ENCODE measurements at places on chromosomes 1 and 21.

GRCh38 chr1:111745675-111746613 lies 6.7 kb upstream of the INKA2 start:
- no peak for DNase-seq

DNA sequence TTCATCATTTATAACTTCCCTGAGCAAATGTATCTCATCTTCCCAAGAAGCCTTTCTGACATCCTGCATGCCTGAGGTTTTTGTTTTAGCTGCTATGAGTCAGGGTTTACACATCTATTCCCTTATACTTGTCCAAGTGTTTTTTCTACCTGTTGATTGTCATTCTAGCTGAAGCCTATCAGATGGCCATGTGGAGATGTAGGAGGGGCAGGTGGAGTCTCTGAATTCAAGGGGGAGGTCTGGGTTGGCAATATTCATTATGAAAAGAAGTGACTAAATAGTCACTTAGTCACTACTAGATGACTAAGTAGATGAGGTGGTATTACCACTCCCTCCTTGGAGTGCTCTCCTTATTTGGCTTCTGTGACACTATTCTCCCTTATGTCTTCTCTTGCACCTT lies 52.4 kb downstream of the XCL1 start:
- peak; percentile 21 for DNase-seq

DNA sequence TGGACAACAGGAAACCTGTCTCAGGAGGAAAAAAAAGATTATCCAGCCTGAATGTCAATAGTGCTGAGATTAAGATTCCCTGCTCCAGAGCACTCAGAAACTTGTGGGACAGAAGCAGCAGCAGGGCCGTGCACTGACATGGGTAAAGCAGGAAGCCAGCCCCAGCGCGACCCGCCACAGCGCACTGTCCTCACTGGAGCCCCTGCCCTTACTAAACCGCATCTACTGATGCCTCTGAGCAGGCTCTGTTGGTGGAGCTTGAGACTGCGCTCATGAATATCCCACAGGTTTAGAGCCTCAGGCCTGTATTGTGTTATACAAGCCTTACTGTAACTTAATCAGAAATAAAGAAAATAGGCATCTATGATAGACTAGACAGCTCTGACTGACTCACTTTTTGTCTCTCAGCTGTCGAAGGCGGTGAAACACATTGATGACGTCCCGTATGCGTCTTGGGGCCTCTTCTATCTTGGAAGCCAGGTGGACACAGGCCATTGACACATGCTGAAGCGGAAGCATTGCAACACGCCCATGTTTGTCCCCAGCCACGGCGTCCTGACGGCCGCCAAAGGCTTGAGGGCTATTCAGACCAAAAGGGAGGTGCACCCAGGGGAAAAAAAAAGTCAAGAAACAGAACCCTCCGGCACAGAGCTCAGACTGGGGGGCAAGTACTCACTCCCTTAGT lies 1.2 kb downstream of the CCNL2 start:
- DNase-seq = peak; percentile 45

- peak; percentile 98 for DNase-seq
Measured at GRCh38 chr1:153963030-153963849, at the start of gene SLC39A1. Gene SLC39A1, minus strand, starts transcription at chr1:153963537. Its CDS starts 822 bp downstream, at chr1:153962715.

GRCh38 chr1:2212274-2212531 lies 15.9 kb upstream of the SKI start:
- DNase-seq = no peak

- DNase-seq = no peak
Measured at GRCh38 chr21:23811805-23812204, 1795.5 kb downstream of the MRPL39 start.

- DNase-seq = no peak
Measured at GRCh38 chr1:75641325-75641724, 30.4 kb upstream of the SLC44A5 start.

DNA sequence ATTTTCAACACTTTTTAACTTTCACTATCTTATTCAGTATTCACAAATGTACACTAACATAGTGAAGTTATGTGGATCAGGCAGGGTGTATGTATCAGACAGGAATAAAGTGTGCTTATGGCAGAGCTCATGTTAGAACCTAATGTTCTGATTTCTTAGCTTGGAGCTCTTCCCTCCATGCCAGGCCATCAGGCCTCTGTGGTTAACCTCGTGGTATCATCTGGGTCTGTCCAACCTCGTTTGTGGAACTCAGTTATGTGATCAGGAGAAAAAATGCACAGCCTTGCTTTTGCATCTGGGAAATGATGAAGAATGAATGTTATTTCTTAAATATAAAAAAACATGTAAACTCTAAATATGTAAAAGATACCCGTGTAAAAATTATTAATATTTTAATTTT lies 86.9 kb downstream of the MPZL1 start:
- DNase-seq = no peak

DNA sequence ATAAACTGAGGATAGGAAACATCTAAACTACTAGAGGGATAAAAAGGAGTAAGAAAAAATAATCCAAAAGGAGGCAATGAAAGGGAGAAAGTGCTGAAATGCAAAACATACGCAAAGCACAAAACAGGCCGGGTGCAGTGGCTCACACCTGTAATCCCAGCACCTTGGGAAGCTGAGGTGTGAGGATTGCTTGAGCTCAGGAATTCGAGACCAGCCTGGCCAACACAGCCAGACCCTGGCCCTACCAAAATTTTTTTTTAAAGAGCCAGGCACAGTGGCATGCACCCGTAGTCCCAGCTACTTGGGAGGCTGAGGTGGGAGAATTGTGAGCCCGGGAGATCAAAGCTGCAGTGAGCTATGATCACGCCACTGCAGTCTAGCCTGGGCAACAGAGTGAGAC lies 10.5 kb downstream of the SPOCD1 start:
- DNase-seq = peak; percentile 4

- DNase-seq = no peak
Measured at GRCh38 chr1:48757363-48757762, 19.3 kb downstream of the BEND5 start.

DNA sequence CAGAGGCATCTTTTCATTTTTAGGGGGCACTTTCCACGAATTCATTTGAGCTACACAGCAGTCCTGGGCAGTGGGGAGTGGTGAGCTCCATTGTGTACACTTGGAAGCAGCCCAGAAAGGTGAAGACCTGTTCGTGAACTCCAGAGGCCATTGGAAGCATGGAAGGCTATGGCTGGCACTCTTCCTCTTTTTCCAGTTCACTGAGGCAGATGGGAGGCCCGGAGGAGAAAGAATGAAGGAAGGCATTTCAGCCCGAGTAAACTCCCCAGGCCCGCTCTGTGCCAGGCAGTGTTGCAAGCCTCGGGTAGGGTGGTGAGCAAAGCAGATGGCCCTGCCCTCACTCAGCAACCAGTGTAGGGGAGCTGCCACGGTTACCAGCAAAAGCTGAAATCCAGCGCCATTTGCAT lies 673 bp upstream of the DHCR24 start:
- peak; percentile 16 for DNase-seq

- DNase-seq = peak; percentile 40
Measured at GRCh38 chr21:41559658-41560631, 52.0 kb upstream of the TMPRSS2 start.

GRCh38 chr1:162206749-162207635 lies 137.5 kb downstream of the NOS1AP start:
- no peak for DNase-seq

- DNase-seq = no peak
Measured at GRCh38 chr1:84245563-84245962, 55.9 kb upstream of the SAMD13 start.

- no peak for DNase-seq
Measured at GRCh38 chr1:150804671-150805070, 3.4 kb downstream of the CTSK start.

- no peak for DNase-seq
Measured at GRCh38 chr1:88980870-88981269, 11.6 kb downstream of the KYAT3 start.

- DNase-seq = no peak
Measured at GRCh38 chr1:26122988-26123973, 11.7 kb downstream of the PDIK1L start.

GRCh38 chr1:82177192-82177591 lies 376.5 kb downstream of the ADGRL2 start:
- no peak for DNase-seq

DNA sequence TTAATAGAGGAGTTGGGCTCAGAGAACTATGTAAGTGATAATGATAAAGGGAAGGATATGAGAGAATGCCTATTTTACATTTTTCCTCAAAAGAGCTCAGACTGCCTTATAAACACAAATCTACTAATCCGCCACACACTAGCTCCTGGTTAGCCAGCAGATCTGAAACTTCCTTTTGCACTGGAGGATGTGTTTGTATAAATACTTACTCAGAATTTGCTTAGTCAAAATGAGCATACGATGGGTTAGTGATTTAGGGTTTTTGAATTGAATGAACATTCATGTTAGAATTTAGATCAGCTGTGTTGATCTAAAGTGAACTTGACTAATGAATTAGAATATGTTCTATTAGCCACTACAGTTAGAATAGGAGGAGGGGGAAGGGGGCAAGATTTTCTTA lies 9.1 kb upstream of the IER5 start:
- no peak for DNase-seq

- no peak for DNase-seq
Measured at GRCh38 chr1:181101581-181102226, 13.2 kb downstream of the IER5 start.

DNA sequence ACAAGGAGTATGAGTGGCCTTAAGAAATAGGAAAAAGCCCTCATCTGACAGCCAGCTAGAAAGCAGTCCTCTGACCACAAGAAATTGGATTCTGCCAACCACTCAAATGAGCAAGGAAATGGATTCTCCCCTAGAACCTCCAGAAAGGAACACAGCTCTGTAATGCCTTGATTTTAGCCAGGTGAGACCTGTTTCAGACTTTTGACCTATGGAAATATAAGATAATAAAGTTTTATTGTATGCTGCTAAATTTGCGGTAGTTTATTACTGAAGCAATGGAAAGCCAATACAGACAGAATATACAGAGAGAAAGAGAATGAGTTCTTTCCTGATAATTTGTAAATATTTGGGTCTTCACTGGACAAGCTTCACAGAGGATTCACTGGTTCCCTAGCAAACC lies 28.8 kb upstream of the SELE start:
- no peak for DNase-seq

DNA sequence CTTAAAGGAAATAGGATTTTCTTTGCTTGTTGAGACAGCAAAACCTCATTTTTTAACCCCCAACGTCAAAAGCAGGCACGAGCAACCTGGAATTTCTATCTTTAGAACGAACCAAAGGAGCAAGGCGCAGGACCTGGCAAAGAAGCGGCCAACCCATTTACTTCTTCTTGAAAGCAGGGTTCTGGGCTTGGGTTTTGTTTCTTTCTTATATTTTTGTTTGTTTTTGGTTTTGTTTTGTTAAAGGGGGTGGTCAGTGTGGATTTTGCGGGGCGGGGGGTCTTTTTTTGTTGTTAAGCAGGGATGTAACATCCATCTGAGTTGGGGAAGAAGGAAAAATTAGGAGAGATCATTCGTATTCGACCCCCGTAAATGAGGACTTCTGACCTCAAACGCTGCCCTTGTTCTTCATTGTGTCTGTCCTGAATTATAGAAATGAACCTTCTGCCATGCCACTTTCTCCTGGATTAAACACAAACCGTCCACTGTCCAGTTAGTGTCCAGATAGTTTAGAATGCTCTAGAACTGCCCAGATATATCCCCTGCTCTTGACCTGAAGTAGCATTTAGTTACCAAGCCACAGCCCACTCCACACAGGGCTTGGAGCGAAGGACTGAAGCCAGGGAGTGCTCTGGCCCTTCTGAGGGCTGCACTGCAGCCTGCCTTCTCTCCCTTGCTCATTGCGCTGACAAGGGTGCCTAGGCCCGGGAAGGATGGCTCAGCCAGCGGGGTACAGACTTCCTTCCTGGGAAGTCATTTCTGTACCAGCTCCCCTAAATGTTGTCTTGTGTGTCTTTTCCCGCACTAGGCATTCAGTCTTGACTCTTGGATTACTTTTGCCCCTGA lies 909 bp upstream of the APP start:
- no peak for DNase-seq

DNA sequence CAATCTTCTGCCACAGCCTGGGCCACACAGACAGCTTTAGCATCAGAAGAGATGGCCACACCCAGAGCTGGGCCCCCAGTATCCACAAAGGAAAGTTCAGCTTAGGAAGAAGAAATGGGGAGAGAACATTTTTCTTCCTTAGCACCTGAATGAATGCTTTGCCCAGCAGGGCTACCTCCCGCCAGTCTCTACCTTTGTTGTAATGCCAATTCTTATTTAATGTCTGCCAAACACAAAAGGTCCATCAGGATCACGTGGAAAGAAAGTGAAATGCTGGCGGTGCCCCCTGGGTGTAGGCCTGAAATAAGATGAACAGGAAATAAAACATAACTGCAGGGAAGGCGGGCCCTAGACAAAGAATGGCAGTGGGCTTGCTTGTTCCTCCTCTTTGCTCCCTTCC lies 125.6 kb downstream of the CACNA1E start:
- no peak for DNase-seq

GRCh38 chr1:205986292-205986691 lies 16.9 kb downstream of the RAB7B start:
- DNase-seq = no peak

GRCh38 chr21:38756746-38757145 lies 49.0 kb upstream of the ETS2 start:
- DNase-seq = no peak

DNA sequence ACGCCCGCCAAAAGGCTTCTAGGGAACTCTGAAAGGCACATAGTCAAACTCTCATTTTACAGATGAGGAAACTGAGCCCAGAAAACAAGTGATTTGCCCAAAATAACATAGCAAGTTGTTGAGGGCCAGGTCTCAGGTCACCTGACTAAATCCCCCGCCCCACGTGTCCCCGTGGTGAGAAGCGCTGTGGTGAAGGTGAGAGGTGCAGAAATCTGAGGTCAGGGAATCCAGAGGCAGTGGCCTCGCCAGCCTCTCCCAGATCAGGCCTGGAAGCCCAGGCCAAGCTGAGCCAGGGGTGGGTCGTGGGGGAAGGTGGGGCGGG lies 5.1 kb downstream of the HDGF start:
- DNase-seq = no peak

DNA sequence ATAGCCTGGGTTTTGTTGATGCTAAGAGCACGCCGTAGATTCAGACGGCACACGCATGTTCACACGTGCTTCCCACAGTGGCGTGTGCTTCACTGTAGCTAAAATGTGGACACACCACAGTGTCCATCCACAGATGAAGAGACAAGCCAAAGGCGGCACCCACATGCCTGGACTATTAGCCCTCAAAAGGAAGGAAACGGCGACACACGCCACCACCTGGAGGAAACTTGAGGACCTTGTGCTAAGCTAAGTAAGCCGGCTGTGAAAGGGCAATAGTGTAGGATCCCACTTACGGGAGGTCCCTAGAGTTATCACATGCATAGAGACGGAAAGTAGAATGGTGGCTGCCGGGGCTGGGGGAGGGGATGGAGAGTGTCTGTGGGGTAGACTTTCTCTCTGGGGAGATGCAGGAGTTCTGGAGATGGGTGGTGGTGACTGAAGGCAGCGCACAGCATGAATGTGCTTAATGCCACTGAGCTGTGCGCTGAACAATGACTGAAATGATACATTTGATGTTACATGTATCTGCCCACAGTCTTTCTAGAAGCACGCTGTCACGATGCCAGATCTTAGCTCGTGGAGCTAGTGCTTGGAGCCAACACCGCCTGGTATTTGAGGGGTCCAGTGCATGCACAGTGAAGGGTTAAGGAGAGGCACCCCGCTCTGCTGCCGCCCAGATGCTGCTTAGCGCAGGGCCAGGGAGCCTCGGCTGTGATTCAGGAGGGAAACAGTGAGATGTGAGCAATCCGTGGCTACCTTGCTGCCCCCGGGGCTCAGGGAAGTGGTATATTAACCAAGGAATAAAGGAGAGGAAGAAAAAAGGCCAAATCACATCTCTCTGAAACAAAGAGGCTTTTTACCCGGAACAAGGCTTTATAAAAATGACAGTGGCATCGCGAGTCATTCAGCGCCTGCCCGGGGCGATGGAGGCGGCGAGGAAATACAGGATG lies 103.7 kb downstream of the PRDM16 start:
- no peak for DNase-seq

- DNase-seq = no peak
Measured at GRCh38 chr1:26340047-26340481, 13.9 kb downstream of the CRYBG2 start.

Data from activated CD4-positive, alpha-beta memory T cell treated with anti-CD3 and anti-CD28 coated beads for 36 hours (primary cell).